ENCODE measurements at places on chromosomes 3 and 15.

GRCh38 chr15:91782221-91782620 lies 71.3 kb upstream of the SLCO3A1 start:
- no peaks in the 10 kb centered on the region for H3K27me3 ChIP-seq
- DNase-seq: no peak
- H3K36me3 ChIP-seq: no peaks in the 10 kb centered on the region
- H3K4me3 ChIP-seq: no peak overlapping the region

- H3K4me1 ChIP-seq: peaks cover 2% of the 10 kb centered on the region
- H3K36me3 ChIP-seq: no peaks in the 10 kb centered on the region
- no peak for DNase-seq
- H3K27ac ChIP-seq: no peak overlapping the region
- H3K27me3 ChIP-seq: no peaks in the 10 kb centered on the region
Measured at GRCh38 chr3:169026543-169027182, 636.8 kb downstream of the MECOM start.

DNA sequence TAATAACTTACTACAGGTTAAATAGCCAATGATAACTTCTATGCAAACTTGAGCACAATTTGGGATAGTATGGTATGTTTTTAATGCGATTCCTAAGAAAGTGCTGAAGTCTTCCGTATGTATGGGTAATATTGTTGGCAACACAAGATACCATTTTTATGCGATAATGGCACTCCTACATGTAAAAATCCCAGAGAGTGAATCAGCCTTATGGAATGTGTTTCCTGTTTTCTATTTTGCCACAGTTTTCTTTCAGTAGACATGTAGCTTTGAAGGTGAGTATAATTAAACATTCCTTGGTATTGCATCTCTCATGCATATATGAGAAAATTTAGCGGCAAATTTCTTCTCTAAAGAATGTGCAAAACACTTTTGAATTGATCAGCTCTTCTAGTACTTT lies 396.8 kb upstream of the AZI2 start:
- peaks cover 9% of the 10 kb centered on the region for H3K4me1 ChIP-seq
- no peaks in the 10 kb centered on the region for H3K27me3 ChIP-seq
- no peaks in the 10 kb centered on the region for H3K36me3 ChIP-seq
- H3K27ac ChIP-seq: no peak overlapping the region
- DNase-seq: no peak
- no peak overlapping the region for H3K4me3 ChIP-seq

- H3K27me3 ChIP-seq: no peaks in the 10 kb centered on the region
- peaks cover 23% of the 10 kb centered on the region for H3K4me1 ChIP-seq
- DNase-seq: no peak
- no peak overlapping the region for H3K27ac ChIP-seq
- H3K4me3 ChIP-seq: no peak overlapping the region
Measured at GRCh38 chr3:96259-96658, 100.3 kb upstream of the CHL1 start.

- H3K4me1 ChIP-seq: peaks cover 13% of the 10 kb centered on the region
- H3K36me3 ChIP-seq: no peaks in the 10 kb centered on the region
- no peak for DNase-seq
- H3K27ac ChIP-seq: peak overlapping the region; percentile 81
Measured at GRCh38 chr15:95286352-95286880, 1044.1 kb upstream of the NR2F2 start.

- DNase-seq: no peak
- H3K4me3 ChIP-seq: no peak overlapping the region
- H3K27me3 ChIP-seq: no peaks in the 10 kb centered on the region
- H3K4me1 ChIP-seq: no peaks in the 10 kb centered on the region
- no peaks in the 10 kb centered on the region for H3K36me3 ChIP-seq
Measured at GRCh38 chr3:69425249-69425648, 39.4 kb upstream of the FRMD4B start.

Data from neuronal stem cell (in vitro differentiated cells).